ENCODE measurements at places on chromosomes 6 and 20.

- no peak for DNase-seq
Measured at GRCh38 chr6:97459535-97459934, 176.5 kb upstream of the MMS22L start.

GRCh38 chr6:112764377-112764776, 417.2 kb downstream of the RFPL4B start:
- DNase-seq, result no peak

GRCh38 chr20:47063407-47063806, 168.8 kb downstream of the EYA2 start:
- no peak for DNase-seq

DNA sequence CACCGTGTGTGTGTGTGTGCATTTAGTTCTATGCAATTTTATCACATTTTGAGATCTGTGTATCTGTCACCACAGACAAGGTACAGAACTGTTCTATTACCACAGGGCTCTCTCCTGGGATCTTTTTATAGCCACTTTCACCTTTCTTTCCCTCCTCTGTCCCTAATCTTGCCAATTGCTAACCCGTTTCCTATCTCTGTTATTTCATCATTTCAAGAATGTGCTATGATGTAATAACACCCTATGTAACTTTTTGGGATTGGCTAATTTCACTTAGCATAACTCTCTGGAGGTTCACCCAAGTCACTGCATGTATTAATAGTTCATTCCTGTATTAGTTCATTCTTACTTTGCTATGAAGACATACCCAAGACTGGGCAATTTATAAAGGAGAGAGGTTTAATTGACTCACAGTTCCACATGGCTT, 657.7 kb downstream of the QKI start:
- no peak for DNase-seq

- no peak for DNase-seq
Measured at GRCh38 chr6:16480763-16481560, 242.6 kb downstream of the GMPR start.

GRCh38 chr6:38266921-38267354, 372.8 kb downstream of the BTBD9 start:
- DNase-seq, result no peak
